Esophagus squamous epithelium (tissue), 5 donors: ENCODE measurements at places on chromosomes 5 and 9.
A peak's percentile ranks its signal among the peaks of the same experiment; 100 is the strongest.

- no peaks in the 10 kb centered on the region for H3K36me3 ChIP-seq
- no peak overlapping the region for H3K27ac ChIP-seq
- H3K4me1 ChIP-seq, result no peaks in the 10 kb centered on the region
- DNase-seq, result no peak
These were observed 185.0 kb upstream of the PTGER4 start for GRCh38 chr5:40494631-40495236.

- no peaks in the 10 kb centered on the region for H3K36me3 ChIP-seq
- H3K4me3 ChIP-seq, result no peak overlapping the region
- H3K27ac ChIP-seq, result no peak overlapping the region
- H3K4me1 ChIP-seq, result no peaks in the 10 kb centered on the region
- DNase-seq, result no peak
These were observed 38.3 kb downstream of the DAPK1 start for GRCh38 chr9:87535817-87536539.

- H3K27me3 ChIP-seq, result no peaks in the 10 kb centered on the region
- no peak overlapping the region for H3K27ac ChIP-seq
- no peak overlapping the region for H3K4me3 ChIP-seq
- no peak for DNase-seq
- H3K4me1 ChIP-seq, result no peaks in the 10 kb centered on the region
These were observed 5.1 kb upstream of the HEXB start for GRCh38 chr5:74679966-74680365.

GRCh38 chr5:151553130-151553670, 37.9 kb downstream of the FAT2 start:
- H3K4me1 ChIP-seq, result no peaks in the 10 kb centered on the region
- peaks cover 100% of the 10 kb centered on the region for H3K36me3 ChIP-seq
- no peak overlapping the region for H3K27ac ChIP-seq
- DNase-seq, result no peak
- no peak overlapping the region for H3K4me3 ChIP-seq

- no peaks in the 10 kb centered on the region for H3K36me3 ChIP-seq
- no peaks in the 10 kb centered on the region for H3K27me3 ChIP-seq
- DNase-seq, result no peak
- no peak overlapping the region for H3K4me3 ChIP-seq
- H3K4me1 ChIP-seq, result no peaks in the 10 kb centered on the region
These were observed 18.0 kb downstream of the ZMAT2 start for GRCh38 chr5:140718266-140718592.

- no peaks in the 10 kb centered on the region for H3K36me3 ChIP-seq
- peaks cover 14% of the 10 kb centered on the region for H3K4me1 ChIP-seq
- DNase-seq, result no peak
- H3K4me3 ChIP-seq, result no peak overlapping the region
- no peaks in the 10 kb centered on the region for H3K27me3 ChIP-seq
- H3K27ac ChIP-seq, result no peak overlapping the region
These were observed 181.3 kb downstream of the AUH start for GRCh38 chr9:91180240-91180929.

- H3K27me3 ChIP-seq, result no peaks in the 10 kb centered on the region
- H3K4me1 ChIP-seq, result no peaks in the 10 kb centered on the region
- no peak overlapping the region for H3K4me3 ChIP-seq
- H3K27ac ChIP-seq, result no peak overlapping the region
- no peaks in the 10 kb centered on the region for H3K36me3 ChIP-seq
These were observed 61.1 kb upstream of the LPAR1 start for GRCh38 chr9:111099199-111100008.

GRCh38 chr5:43010935-43011315, 29.2 kb downstream of the ANXA2R start:
- no peak for DNase-seq
- H3K4me1 ChIP-seq, result no peaks in the 10 kb centered on the region
- no peaks in the 10 kb centered on the region for H3K27me3 ChIP-seq
- no peaks in the 10 kb centered on the region for H3K36me3 ChIP-seq

DNA sequence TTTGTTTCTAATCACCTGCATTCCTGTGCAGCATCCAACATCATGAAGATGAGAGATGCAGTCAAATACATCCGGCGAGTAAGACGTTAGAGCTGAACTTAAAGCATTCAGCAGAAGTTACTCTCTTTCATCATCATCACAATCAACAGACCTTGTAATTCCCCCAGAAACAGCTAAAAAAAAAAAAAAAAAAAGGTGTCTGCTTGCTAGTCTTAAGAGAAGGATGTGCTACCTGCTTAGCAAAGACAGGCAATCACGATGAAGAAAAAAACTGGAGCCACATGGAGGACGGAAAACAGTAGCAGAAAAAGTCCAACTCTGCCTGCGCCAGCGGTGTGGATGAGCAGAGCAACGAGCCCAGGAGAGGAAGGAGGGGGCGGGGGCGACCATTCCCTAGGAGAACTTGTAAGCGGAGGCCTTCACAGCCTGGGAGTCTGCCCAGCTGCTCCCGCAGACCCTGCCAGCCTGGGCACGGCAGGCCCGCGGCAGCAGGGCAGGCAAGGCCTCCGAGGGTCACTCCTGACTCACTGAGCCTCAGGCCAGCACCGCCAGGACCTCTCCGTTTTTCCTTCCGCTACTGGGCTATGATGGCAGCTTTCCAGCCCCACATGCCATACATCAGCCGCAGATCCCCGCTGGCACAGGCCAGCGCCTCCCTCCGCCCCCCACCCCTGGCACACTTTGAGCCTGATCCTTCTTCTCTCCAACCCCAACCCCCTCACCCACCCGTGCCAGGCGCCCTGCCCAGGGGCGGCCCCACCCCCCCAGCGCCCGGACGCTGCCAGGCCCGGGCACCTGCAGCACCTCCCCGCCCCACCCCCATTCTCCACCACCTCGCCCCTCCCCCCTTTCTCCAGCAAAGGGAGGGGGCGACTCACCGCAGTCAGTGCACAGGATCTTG, 1.4 kb downstream of the NRG2 start:
- H3K36me3 ChIP-seq, result no peaks in the 10 kb centered on the region
- H3K27ac ChIP-seq, result peak overlapping the region; percentile 68
- H3K4me1 ChIP-seq, result peaks cover 11% of the 10 kb centered on the region
- DNase-seq, result no peak
- peak overlapping the region; percentile 38 for H3K4me3 ChIP-seq
- peaks cover 63% of the 10 kb centered on the region for H3K27me3 ChIP-seq

- no peak for DNase-seq
- H3K27ac ChIP-seq, result no peak overlapping the region
- peaks cover 100% of the 10 kb centered on the region for H3K36me3 ChIP-seq
- no peaks in the 10 kb centered on the region for H3K4me1 ChIP-seq
These were observed 68.6 kb downstream of the ERMP1 start for GRCh38 chr9:5764130-5764868.

- H3K27me3 ChIP-seq, result no peaks in the 10 kb centered on the region
- DNase-seq, result no peak
- no peak overlapping the region for H3K4me3 ChIP-seq
These were observed 58.3 kb downstream of the TRIO start for GRCh38 chr5:14201325-14202045.

DNA sequence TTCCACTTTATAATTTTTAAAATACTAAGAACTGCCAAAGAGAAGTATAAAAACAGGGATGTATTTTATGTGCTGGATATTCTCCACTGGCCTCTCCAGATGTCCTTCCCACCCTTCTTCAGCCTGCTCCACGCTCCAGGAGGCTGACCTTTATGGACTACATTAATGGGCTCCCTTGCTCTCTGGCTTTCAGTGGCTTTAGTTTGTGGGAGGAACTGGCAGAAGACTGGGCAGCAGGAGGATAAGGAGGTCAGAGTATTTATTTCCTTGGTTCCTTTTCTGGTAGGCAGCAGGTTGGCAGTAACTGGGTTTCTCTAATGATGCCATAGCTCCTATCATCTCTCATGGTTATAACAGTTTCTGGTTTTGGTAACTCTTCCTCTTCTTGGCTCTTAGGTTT, 133.9 kb downstream of the PAM start:
- no peak overlapping the region for H3K27ac ChIP-seq
- H3K4me1 ChIP-seq, result no peaks in the 10 kb centered on the region
- H3K36me3 ChIP-seq, result no peaks in the 10 kb centered on the region
- H3K27me3 ChIP-seq, result no peaks in the 10 kb centered on the region

DNA sequence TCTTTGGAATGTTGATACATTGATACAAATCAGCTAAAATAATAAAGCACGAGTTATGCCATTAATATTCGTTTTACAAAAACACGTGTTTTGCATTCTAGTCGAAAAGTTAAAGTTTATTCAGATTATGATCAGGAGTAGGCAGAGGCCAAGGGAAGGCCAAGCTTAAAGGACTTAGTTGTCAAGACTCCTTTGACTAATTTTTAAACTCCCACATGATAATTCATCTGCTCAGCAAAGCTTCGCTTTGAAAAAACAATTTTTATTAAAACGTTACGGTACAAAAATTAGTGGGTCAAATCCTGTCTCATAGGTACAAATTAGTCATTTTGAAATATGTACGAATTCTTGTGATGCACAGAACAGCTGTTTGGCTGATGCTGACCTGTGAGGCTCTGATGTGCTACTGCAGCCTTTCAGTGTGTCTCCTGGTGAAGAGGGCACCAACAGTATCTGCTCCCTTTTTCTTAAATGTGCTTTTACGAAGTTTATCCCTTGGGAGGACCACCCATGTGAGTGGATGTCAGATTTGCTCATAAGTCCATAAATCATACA, 23.0 kb upstream of the NR3C1 start:
- H3K27me3 ChIP-seq, result no peaks in the 10 kb centered on the region
- no peak overlapping the region for H3K4me3 ChIP-seq
- no peak for DNase-seq
- no peak overlapping the region for H3K27ac ChIP-seq
- no peaks in the 10 kb centered on the region for H3K36me3 ChIP-seq

- H3K36me3 ChIP-seq, result no peaks in the 10 kb centered on the region
- no peak overlapping the region for H3K4me3 ChIP-seq
- H3K4me1 ChIP-seq, result no peaks in the 10 kb centered on the region
- DNase-seq, result no peak
These were observed 1117.2 kb upstream of the DMAC1 start for GRCh38 chr9:8916771-8917170.

GRCh38 chr9:4375424-4376200, 75.7 kb upstream of the GLIS3 start:
- H3K4me1 ChIP-seq, result no peaks in the 10 kb centered on the region
- no peak for DNase-seq
- H3K36me3 ChIP-seq, result no peaks in the 10 kb centered on the region
- no peaks in the 10 kb centered on the region for H3K27me3 ChIP-seq
- no peak overlapping the region for H3K27ac ChIP-seq
- H3K4me3 ChIP-seq, result no peak overlapping the region

DNA sequence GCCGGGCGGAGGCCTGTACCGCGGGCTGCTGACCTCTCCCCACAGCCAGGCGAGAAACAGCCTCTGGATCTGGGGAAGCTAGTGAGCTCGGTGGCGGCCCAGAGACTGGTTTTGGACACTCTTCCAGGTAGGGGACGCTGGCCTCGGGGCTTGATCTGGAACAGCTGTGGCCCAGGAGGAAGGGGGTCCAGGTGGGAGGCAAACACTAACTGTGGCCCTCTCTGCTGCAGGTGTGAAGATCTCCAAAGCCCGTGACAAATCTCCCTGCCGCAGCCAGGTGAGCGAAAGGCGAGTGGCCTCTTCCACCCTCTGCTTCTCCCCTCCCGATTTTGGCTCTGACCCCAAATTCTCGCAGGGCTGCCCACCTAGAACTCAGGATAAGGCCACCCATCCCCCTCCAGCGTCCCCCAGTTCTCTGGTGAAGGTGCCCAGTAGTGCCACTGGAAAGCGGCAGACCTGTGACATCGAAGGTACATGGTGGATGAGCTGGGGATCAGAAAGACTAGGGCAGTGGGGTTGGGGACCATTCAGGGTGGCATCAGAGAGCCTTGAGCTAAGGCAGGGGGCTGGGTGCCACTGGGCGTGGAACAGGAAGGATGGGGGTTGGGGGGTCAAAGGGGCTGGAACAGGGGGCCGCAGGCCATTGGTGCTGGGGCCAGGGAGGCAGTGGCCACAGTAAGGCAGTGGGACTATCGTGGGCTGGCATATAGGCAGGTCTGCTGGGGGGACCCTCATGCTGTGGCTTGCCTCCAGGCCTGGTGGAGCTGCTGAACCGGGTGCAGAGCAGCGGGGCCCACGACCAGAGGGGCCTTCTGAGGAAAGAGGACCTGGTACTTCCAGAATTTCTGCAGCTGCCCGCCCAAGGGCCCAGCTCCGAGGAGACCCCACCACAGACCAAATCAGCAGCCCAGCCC, 12.9 kb upstream of the SLC34A1 start:
- H3K4me3 ChIP-seq, result peak overlapping the region; percentile 53
- H3K27me3 ChIP-seq, result no peaks in the 10 kb centered on the region

DNA sequence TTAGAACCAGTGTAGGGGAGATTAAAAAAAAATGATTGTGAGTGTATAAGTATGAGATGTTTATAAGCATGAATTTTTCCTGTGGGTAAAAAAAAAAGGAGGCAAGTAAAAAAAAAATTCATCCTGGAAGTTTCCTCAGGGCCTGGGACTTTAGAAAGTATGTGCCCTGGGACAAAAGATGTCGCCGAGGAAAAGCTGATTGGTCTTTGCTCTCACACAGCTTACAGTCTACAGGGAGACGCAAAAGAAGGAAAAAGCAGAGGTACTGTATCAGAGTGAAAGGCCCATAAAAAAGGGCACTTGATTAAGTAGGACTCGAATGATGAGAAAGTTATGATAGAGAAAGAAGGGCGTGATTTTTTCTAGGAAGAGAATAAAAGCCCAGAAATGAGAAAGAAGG, 501.4 kb upstream of the MEF2C start:
- no peaks in the 10 kb centered on the region for H3K4me1 ChIP-seq
- no peaks in the 10 kb centered on the region for H3K27me3 ChIP-seq
- H3K27ac ChIP-seq, result no peak overlapping the region
- no peaks in the 10 kb centered on the region for H3K36me3 ChIP-seq

DNA sequence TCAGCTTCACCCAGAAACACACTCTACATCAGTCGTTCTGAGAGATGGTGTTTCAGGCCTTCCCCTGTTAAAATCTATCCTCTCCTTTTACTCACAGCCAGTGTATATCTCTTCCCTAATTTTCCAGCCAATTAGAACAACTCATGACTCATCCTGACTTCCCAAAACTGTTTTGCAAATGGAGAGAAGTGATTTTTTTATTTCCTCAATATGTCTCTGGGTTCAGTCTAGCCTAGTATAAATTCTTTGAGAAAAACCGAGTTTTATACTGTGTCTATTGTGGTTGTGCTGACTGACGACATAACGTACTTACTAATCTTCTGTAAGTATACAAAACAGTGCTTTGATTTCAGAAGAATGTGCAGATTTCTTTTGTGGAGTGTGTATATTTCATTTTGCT, 28.4 kb upstream of the CAST start:
- no peaks in the 10 kb centered on the region for H3K27me3 ChIP-seq
- peaks cover 23% of the 10 kb centered on the region for H3K4me1 ChIP-seq
- DNase-seq, result no peak
- H3K4me3 ChIP-seq, result no peak overlapping the region
- H3K27ac ChIP-seq, result no peak overlapping the region
- no peaks in the 10 kb centered on the region for H3K36me3 ChIP-seq
